Osteocyte (in vitro differentiated cells): ENCODE measurements at places on chromosomes 5 and 9. TPM values are rescaled to one million over a fixed set of nuclear protein-coding genes. Genes with fewer than 3 reads are reported as not detected.

DNA sequence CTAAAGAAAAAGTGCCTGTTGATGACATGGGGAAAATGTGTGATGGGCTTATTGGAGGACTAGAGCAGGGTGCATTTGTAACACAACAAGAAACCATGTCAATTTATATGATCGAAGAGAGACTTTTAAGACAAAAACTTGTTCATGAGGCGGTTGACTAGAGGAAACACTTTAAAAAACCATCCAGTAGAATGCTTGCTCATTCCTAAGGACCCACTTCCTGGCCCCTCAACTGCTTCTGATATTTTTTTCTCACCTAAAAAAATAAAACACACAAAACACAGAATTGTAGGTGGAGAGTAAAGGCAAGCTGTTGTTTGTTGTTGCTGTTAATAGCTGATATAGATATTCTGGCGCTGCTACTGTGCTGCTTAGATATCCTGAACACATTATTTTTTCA lies 50.6 kb downstream of the SPIN1 start:
- no peak overlapping the region for H3K4me3 ChIP-seq
- peaks cover 13% of the 10 kb centered on the region for H3K4me1 ChIP-seq
- peaks cover 44% of the 10 kb centered on the region for H3K36me3 ChIP-seq
- no peaks in the 10 kb centered on the region for H3K27me3 ChIP-seq
- H3K27ac ChIP-seq, result no peak overlapping the region
- DNase-seq, result no peak

PARP8 gene
- total RNA-seq, result 23.9 and 24.8 TPM in 2 replicates

DNA sequence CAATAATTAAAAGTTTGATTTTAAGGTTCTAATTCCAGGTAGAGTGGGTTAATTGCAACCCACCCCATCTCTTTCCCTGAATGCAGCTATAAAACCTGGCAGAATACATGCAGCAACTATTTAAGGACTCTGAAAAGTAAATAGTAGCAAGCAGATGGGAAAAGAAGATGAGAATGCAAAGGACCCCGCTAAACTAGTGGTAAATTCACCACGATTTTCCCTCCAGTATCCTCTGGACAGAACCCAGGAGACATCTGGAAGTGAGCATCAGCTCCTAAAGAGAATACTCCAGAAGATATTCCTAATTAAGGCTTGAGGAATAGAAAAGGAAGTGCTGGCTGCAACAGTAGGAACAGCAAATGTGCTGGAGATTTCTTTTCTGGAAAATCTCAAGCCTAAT lies 170.9 kb downstream of the FRMD3 start:
- H3K4me1 ChIP-seq, result peaks cover 3% of the 10 kb centered on the region
- no peaks in the 10 kb centered on the region for H3K27me3 ChIP-seq
- no peaks in the 10 kb centered on the region for H3K36me3 ChIP-seq
- H3K4me3 ChIP-seq, result no peak overlapping the region

PCDHGA1 gene
- 0.13 TPM in 1 of 2 replicates, not detected in the other for total RNA-seq

SV2C gene
- total RNA-seq, result 0.05 TPM in 1 of 2 replicates, not detected in the other
